ENCODE measurements at places on chromosomes 4 and X. TPM values are rescaled to one million over a fixed set of nuclear protein-coding genes. Genes with fewer than 3 reads are reported as not detected.

GRCh38 chr4:10460313-10461047, 3.3 kb upstream of the ZNF518B start:
- DNase-seq = no peak

GRCh38 chr4:47837094-47837907, 566 bp downstream of the CORIN start:
- no peak for DNase-seq

DNA sequence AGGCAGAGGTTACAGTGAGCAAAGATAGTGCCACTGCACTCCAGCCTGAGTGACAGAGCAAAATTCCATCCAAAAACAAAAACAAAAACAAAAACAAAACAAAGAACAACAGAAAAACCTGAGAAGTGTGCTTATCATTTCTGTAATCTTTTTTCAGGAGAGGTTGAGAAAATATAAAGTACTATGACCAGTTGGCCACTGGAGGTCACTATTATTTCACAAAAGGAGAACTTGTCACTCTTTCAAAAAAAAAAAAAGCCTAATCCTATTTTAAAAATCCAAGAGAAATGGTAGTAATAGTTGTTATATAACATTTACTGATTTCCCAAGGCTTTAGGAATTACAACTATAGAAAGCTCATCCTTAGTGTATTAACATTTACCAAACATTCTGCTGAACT, 24.9 kb upstream of the RNF150 start:
- no peak for DNase-seq

DNA sequence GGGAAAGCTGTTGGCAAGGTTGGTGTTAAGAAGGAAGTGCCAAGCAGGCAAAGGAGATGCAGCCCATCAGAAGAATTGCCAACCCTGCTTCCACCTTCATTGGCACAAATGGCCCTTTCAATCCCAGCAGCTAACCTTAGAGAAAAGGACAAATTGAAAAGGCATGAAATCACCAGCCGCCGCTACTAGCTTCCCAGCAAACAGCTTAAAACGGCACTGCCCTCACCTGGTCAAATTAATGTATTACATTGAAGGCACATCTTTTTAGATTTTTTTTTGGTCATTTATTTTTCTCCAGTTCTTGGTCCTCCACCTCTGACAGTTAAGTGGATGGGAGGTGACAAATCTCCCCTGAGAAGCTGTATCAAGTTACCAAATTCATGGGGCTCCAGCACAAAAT, 51.0 kb upstream of the NHSL2 start:
- DNase-seq = no peak

DNA sequence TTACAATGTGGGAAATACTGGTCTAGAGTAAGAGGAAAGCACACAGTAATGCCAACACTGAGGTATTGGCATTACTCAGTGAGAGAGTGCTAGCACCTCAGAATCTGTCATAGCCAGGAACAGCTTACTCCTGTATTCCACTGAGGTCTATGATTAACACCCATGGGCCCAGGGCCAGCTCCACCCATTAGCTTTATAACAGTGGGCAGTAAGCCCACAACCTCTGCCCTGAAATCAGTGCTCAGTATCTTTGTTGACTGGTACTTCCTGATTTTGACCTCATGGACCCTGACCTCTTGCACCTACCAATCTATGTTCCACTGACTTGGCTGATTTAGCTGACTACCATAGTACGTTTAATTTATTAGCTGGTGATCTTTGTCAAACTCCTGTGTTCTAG, 56.1 kb downstream of the LANCL3 start:
- peak; percentile 60 for DNase-seq

GRCh38 chrX:71532078-71532752, 689 bp upstream of the OGT start:
- peak; percentile 22 for DNase-seq

DNA sequence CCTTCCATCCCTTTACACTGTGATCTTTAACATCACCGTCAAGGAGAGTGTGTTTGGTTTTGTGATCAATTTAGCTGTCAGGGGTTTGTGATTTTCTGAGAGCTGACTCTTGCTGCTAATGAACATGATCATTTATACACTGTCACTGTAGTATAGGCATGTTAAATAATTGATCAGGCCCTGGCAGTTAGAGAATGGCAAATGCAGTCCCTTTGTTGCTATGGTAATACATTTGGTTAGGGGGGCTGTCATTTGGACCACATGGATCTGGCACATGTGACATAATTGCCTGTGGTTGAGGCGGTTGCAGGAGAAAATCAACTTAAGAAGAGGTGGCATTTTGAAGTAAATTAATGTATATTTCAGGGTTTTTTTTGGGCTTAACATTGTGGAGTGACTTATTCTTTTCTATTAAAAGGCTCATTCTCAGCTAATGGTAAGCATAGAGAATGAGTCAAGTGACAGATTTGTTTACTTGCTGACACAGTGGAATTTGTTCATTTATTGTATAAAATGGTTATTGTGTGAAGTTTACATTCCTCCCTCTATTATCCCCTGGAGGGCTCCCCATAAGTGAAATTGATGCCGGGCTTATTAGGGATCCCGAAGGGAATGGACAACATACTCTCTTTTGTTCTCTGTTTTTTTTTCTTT, 114.0 kb downstream of the FHIP1A start:
- DNase-seq = no peak

- no peak for DNase-seq
These were observed 483.6 kb downstream of the SH2D1A start for GRCh38 chrX:124829930-124830329.

DNA sequence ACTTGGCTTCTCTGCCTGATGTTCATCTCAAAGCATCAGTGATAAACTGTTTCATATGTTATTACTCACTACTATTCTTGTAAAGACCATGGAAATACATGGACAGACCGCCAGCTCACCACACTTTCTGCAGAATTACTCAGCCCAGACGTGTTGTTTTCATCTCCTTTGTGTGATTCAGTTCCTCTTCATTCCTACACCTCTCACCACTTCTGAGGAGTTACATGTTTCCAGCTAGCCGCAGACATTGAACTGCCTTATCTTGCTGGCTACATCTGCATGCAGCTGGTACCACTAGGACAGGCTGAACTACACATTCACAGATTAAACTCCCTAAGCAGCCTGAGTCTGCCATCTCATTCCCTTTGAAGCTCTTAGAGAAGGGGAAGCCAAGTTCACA, 443.2 kb upstream of the FGF16 start:
- no peak for DNase-seq

- DNase-seq = no peak
These were observed 15.7 kb downstream of the SOD3 start for GRCh38 chr4:24810871-24811631.

DNA sequence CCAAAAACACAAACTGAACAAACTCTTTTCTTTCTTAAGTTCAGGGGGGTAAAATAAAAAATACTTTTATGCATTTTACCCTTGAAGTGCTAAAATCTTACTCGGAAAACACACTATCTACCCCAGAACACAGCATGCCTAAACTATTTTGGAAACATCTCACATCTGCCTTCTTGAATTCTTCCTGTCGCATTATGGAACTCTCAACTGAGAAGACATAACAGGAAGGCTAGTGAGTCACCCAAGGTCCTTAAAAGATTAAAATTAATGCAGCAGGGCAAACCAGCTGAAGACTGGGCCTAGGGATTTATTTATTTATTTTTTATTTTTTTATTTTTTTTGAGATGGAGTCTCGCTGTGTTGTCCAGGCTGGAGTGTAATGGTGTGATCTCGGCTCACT, 208.2 kb downstream of the APBB2 start:
- no peak for DNase-seq

GRCh38 chrX:150446151-150446550, 83.0 kb downstream of the MAMLD1 start:
- DNase-seq = no peak

GRCh38 chr4:59180161-59180560, 2020.0 kb upstream of the ADGRL3 start:
- DNase-seq = no peak

DNA sequence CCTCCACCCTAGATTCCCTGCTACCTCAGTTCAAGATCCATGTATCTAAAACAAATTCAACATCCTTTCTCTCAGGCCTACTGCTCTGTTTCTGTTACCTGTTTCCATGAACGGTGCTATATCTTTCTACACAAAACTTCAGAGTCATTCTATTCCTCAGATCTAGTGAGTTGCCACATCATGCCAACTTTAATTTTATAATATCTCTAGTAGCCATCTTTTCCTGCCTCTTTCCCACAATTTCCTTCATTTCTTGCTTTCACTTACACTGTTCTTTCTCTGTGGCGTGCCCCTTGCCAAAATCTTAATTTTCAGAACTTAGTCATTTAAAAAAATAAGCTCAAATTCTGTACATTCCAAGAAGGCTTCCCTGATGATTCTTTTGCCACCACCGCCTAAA, 15.2 kb downstream of the GUCY1A1 start:
- DNase-seq = no peak

GRCh38 chrX:132442691-132443090, 46.1 kb downstream of the MBNL3 start:
- DNase-seq = no peak

- no peak for DNase-seq
These were observed 366.2 kb upstream of the NR3C2 start for GRCh38 chr4:148808416-148808815.

- no peak for DNase-seq
These were observed 811.5 kb upstream of the FRG1 start for GRCh38 chr4:189129044-189129694.

GRCh38 chr4:36332782-36333131, 51.3 kb downstream of the DTHD1 start:
- no peak for DNase-seq

GRCh38 chr4:111064342-111064993, 441.6 kb upstream of the PITX2 start:
- DNase-seq = no peak

DNA sequence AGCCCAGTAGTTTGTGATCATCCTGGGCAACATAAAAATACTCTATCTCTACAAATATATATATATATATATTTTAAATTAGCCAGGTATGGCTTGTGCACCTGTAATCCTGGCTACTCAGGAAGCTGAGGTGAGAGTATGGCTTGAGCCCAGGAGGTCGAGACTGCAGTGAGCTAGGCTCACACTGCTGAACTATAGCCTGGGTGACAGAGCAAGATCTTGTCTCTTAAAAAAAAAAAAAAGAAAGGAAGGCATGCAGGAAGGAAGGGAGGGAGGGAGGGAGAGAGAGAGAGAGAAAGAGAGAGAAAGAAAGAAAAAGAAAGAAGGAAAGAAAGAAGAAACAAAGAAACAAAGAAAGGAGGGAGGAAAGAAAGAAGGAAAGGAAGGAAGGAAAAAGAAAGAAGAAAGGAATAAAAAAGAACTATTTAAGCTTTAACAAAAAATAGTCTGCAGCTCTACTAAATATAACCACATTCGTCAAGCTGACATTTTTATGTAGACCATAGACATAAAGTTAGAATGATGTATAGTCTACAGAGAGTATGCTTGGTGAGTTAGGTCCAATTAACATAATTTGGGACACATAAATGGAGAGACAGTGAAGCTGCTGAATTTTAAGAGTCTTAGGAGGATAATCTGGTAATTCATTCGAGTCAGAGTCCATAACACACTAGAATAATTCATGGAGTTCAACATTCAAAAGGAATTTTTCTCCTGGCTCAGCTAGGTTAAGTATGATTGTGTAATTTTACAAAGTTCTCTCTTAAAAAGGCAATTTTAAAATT, 111.9 kb downstream of the GLRA3 start:
- no peak for DNase-seq

DNA sequence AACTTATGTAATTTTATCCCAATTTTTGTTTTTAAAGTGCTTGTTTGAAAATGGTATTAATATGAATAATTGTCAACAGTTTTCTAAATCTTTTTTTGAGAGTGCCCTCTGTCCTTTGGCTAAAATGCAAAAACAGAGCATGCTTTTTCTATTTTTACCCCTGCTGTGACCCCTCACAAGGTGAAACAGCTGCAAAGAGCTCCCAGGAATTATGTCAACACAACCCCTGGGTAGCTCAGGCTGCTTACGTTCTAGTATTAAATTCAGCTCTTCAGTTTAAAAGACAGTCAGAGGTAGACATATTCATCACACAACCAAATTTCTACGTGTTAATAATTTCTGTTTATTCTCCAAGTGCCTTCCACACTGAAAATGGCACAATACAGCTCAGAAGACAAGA, 367.5 kb downstream of the PRDM5 start:
- no peak for DNase-seq

DNA sequence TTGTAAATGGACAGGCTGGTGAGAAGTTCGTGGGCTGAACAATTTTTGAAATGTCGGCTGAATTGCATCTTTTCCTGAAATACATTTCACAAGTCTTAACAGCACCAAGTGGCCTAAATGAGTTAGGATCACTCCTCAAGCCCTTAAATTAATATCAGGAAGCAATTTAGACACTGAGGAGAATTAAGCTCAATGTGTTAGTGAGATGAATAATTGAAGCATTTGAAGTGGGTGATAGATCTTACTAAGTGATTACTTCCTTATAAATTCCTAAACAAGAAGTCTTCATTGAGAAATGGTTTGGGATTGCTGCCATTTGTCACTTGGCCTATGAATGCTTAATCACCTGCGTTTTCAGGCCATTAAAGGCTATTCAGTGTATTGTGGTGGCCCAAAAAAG, 116.8 kb downstream of the NAA11 start:
- DNase-seq = no peak

DNA sequence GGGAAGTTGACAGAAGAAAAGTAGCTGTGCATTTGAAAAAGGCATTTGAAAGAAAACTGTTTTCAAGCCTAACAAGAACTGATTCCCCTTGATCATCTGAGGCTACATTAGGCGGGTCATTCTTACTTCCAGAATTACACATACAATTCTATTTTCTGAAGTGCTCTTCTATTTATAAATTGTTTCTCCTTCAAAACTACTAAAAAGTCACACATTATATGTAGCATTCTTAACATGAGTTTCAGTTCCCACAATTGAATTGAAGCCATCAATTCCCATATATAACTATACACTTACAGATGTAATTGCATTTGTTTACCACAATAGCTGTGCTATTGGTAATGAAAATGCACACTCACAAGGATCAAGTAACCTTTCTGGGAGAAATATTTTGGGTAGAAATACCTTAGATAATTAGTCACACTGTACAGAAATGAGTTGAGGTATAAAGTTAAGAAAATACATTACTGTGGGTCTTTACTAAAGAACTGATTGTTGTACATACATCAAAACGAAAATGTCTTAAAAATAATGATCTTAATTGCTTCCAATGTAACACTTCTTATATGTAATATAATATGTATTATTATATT, 1688.0 kb upstream of the AGA start:
- DNase-seq = no peak

DNA sequence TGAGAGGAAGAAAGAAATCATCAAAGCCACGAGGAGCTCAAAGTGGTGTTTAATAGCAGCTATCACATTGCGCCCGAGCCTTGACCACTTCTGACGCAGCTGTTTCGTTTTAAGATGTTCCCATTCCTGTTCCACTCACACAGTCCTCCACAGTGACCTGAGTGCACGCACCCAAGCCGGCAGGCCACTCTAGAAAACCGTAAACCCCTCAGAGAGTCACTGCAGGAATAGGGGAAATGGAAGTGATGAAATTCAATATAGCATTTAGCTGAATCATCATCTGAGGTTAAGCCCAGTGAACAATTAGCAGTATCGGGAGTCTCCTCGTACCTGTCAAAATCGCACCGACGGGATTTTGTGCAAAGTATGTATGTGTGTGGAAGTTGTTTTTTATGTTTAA, 17.9 kb upstream of the HAND2 start:
- no peak for DNase-seq

- no peak for DNase-seq
These were observed 3.4 kb upstream of the FAM9B start for GRCh38 chrX:9037296-9037695.

Gene TMPRSS11D
- not detected for total RNA-seq

Gene OTC
- 1.5 TPM for total RNA-seq

Gene ARHGAP6
- 1.4 TPM for total RNA-seq

Gene TMEM156
- 0.70 TPM for total RNA-seq

Gene SCML1
- 10.6 TPM for total RNA-seq

Gene DNAAF6
- total RNA-seq = not detected

Gene BGN
- 9.9 TPM for total RNA-seq

Gene C4orf46
- 2.8 TPM for total RNA-seq

All from left colon (tissue), 2 donors.